ENCODE measurements at places on chromosomes 11 and 22.

GRCh38 chr11:122933416-122933815, 48.2 kb downstream of the BSX start:
- no peak overlapping the region for H3K27ac ChIP-seq
- H3K36me3 ChIP-seq: no peaks in the 10 kb centered on the region

- H3K4me1 ChIP-seq: no peaks in the 10 kb centered on the region
- peaks cover 51% of the 10 kb centered on the region for H3K27me3 ChIP-seq
- DNase-seq: no peak
These were observed 458.5 kb downstream of the BRD1 start for GRCh38 chr22:49368976-49369725.

- DNase-seq: no peak
- no peaks in the 10 kb centered on the region for H3K4me1 ChIP-seq
- H3K27ac ChIP-seq: no peak overlapping the region
These were observed 174.2 kb downstream of the BUD13 start for GRCh38 chr11:116598556-116598955.

DNA sequence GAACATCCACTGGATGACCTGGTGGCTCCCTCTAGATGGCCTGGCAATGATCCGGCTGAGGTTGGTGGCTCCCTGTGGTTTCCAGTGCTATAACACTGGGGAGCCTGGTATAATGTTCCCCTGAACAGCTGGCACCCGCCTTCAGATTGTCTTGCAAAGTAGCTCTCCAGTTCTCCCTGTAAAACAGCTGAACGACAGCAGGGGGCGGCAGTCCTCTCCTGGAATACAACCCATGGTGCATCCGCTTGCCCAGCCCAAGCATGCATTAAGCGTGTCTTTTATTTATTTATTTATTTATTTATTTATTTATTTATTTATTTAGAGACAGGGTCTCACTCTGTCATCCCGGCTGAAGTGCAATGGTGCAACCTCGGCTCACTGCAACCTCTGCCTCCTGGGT, 258.9 kb downstream of the BUD13 start:
- no peak overlapping the region for H3K27ac ChIP-seq
- H3K4me3 ChIP-seq: no peak overlapping the region
- H3K4me1 ChIP-seq: no peaks in the 10 kb centered on the region
- no peaks in the 10 kb centered on the region for H3K36me3 ChIP-seq
- H3K27me3 ChIP-seq: peaks cover 33% of the 10 kb centered on the region

- no peak overlapping the region for H3K27ac ChIP-seq
- H3K36me3 ChIP-seq: peaks cover 7% of the 10 kb centered on the region
- DNase-seq: no peak
- no peak overlapping the region for H3K4me3 ChIP-seq
These were observed 25.1 kb downstream of the NUP50 start for GRCh38 chr22:45188779-45189178.

Data from T-cell (primary cell).